ENCODE measurements at places on chromosomes 4 and X.

DNA sequence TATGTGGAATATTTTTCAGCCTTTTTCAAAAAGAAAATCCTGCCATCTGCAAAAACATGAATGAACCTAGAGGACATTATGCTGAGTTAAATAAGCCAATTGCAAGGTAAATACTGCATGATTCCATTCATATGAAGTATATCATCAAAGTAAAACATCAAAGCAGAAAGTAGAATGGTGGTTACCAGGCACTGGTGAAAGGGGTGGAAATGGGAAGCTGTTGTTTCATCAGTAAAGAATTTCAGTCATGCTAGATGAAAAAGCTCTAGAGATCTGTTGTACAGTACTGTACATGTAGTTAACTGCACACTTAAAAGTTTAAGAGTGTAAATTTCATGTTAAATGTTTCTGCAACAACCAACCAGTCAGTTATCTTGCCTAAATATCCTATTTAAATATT lies 196.8 kb upstream of the ADGRL3 start:
- no peak for DNase-seq

GRCh38 chrX:56812515-56813105 lies 83.6 kb downstream of the NBDY start:
- peak; percentile 56 for DNase-seq

GRCh38 chr4:159227378-159227777 lies 124.5 kb downstream of the RAPGEF2 start:
- no peak for DNase-seq

DNA sequence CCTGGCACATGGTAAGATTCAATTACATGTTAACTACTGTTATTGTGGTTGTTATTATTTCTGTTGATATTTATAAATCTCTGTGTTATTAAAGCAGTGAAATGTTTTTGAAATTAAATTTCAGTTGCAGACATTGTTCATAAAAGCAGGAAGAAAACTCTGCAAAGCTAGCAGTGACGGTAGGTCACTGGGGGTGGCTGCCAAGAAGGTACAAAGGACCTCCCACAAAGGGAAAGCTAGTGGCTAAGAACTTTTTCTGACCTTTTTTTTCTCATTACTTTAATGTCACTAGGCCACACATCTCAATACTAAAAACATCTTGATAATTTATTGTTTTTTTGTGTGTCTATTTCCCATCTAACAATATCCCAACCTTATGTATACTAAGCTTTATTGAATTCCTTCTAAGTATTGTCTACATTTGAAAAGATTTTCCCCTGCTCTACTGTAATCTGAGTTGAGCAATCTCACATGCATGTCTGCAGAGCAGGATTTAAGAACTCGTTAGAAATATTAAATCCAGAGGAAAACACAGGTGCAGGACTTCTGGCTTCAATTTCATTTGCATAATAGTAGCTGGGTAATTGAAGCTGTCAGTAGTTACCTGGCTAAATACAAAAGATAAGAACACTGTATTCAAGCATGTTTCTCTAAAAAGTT lies 197.3 kb downstream of the CFAP299 start:
- no peak for DNase-seq

GRCh38 chr4:171181090-171181489 lies 632.1 kb upstream of the GALNTL6 start:
- DNase-seq = no peak

GRCh38 chr4:45346816-45347435 lies 620.6 kb upstream of the GNPDA2 start:
- DNase-seq = no peak

DNA sequence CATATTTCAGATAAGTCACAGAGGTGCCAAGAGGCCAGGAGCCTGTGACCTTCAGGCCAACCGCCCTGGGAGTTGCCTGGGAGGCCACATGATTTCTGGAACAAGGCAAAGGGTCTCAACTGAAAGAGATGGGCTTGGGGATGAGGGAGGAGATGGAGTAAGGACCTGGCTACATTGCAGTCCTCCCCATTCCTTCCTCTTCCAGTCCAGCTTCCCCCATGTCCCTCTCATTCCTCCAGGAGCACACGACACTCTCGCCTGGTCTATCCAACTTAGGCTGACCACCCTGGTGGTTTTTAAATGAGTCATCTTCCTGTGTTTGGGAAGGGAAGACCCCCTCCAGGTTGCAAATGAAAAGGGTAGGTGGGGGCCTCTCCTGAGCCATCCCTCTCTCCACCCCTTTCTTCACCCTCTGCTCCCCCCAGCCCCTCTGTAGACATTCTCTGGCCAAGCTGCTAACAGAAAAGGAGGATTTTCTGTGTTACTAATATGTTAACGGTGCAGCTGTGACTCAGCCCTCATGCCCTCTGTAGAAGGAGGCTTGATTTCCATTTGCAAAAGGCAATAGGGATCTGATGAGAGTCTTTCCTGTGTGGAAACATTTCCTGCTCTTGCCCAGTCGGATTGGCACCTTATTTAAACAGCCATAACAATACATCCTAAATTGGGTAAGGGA lies 79.2 kb downstream of the RTL5 start:
- DNase-seq = no peak

- no peak for DNase-seq
Measured at GRCh38 chr4:61489927-61490326, 289.8 kb downstream of the ADGRL3 start.

DNA sequence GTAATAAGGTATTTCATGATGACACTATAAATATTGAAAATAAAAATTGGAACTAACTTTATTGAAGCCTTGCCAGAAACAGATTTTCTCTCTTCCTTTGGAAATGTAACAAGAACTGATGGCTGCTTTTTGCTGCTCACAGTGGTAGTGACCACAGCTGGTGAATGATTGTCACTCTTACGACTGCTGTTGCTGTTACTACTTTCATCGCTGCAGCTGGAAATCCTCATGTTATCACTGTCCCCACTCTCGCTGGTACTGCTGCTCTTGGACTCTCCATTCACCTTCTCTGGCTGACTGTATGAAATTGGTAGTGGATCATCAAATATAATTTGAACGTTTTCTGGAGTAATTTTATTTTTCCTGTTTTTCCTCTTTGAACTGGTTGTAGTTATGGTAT lies 28.5 kb upstream of the COX18 start:
- DNase-seq = no peak

GRCh38 chr4:149347139-149347538 lies 468.5 kb downstream of the IQCM start:
- no peak for DNase-seq

DNA sequence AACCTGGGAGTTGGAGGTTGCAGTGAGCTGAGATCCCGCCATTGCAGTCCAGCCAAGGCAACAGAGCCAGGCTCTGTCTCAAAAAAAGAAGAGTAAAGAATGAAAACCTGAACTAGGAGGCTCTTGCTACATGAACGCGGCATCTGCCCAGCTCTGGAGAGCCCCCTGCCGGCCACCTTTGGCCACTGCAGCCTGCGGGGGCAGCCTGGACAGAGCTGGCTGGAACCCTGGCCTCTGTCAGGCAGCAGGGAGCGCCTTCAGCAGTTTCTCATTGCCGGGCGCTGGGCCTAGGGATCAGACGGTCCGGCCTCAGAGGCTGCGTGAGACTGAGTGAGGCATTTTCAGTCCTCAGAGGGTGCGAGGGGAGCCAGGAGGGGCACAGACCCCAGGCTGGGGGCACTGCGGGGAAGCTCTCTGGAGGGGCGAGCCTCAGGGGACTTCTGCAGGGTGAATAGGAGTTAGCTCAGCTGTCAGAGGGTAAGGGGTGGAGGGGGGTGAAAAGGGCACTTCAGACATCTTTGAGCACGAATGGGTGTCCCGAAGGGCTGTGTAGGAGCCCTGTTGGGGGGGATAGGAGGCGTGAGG lies 17.5 kb downstream of the DOK7 start:
- DNase-seq = no peak

- no peak for DNase-seq
Measured at GRCh38 chr4:144202081-144202480, 61.6 kb upstream of the GYPA start.

GRCh38 chrX:134374910-134375309 lies 85.1 kb upstream of the HPRT1 start:
- DNase-seq = no peak

DNA sequence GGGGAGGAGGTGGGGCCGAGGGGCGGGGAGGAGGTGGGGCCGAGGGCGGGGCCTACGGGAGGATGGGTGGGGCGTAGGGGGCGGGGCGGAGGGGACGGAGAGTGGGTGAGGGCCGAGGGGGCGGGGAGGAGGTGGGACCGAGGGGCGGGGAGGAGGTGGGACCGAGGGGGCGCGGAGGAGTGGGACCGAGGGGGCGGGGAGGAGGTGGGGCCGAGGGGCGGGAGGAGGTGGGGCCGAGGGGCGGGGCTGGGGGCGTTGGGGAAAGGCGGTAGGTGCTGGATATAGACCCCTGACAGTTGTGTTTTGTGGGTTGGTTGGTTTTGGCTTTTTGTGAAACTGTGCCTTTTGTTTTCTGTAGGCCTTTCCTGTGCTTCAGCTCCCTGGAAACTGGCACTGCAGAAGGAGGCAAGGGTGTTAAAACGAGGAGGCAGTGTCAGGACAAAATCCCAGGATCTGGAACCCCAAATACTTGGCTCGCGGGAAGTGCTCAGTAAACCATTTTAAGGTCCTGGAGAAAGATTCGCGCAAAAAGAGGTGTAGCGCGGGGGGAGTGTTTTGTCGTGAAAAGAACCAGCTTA lies 580 bp upstream of the MMGT1 start:
- DNase-seq = no peak

DNA sequence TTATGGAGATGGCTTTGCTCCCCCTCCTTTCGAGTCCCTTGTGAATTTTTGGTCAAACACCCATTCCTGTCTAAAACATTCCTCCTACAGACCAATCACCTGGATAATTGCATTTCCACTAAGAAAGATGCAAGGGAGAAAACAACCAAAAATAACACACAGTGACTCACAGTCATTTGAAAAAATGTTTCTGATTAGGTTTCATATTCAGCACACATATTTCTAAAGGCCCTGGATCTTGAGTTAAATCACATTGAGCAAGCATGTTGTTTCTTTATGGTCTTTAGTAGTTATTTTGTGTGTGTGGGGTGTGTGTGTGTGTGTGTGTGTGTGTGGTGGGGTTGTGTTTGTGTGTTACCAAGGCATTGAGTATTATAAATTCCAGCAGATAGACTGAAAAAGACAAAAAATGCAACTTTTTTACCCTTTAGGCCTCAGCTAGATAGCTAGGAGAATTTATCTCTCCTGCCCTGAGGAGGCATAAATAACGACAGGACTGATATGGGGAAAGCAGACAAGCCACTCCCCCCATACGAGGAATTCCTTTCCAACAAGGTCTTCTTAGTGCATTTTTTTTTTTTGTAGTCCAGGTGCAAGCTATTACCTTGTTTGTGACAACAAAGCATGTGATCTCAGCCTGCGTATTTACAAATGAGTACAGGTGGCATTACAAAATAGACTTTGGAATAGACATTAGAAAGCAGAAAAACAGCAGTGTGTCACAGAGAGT lies 265.4 kb upstream of the ADGRL3 start:
- no peak for DNase-seq

Measured in GM12878 (cell line).